ENCODE measurements at places on chromosomes 3 and 15.

DNA sequence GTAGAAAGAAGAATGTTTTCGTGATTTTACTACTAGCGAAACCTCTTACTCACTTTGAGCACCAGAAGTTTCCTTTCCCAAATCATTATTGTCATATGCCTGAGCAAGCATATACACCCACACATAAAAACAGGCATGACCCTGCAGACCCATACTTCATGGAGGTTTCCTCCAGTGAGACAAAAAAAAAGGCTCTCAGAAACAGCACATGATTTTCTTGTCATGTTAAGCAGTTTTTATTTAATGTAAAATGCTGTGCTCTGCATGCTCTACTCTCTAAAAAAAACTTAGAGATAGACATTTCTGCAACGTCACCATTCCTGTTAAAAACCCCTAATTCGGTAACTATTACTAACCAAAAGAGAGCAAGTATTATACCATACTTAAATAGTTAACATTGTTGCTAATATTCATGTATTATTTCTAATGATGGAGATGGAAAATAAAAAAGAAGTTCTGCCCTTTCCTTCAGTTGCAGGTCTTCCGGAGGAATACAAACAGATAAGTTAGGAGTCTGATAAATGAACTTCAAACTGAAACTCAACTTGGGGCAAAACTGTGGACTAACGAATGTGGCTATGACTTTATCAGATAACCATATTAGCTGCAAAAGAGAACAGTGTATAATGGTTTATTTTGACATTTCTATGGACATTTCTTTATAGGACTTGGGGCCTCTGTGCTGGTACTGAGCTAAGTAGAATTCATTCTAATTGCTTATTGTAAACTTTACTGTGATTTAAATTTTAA, 15.9 kb downstream of the CD200R1 start:
- no peak for DNase-seq

- DNase-seq, result peak; percentile 42
Observed at GRCh38 chr15:91068436-91068835, 31.6 kb upstream of the SV2B start.

DNA sequence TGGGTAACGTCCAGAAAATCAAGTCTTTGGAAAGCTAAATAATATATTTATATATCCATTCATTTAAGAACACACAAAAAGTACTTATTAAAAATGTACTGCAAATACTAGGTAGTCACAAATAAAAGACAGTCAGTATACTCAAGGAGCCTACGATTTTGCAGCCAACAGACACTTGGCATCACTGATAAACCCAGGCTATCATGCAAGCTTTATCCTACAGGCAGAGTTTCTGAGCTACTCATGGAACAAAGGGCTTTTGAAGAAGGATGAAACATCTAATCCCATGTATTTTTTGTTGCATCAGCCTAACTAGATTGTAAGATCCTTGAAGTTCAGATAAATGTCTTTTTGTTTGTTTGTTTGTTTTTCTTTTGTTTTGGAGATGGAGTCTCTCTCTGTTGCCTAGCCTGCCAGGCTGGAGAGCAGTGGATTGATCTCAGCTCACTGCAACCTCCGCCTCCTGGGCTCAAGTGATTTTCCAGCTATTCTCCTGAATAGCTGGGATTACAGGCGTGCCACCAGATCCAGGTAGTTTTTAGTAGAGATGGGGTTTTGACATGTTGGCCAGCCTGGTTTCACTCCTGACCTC, 319.4 kb upstream of the MDFIC2 start:
- DNase-seq, result no peak

GRCh38 chr15:72318408-72318942, 1.5 kb downstream of the CELF6 start:
- no peak for DNase-seq

DNA sequence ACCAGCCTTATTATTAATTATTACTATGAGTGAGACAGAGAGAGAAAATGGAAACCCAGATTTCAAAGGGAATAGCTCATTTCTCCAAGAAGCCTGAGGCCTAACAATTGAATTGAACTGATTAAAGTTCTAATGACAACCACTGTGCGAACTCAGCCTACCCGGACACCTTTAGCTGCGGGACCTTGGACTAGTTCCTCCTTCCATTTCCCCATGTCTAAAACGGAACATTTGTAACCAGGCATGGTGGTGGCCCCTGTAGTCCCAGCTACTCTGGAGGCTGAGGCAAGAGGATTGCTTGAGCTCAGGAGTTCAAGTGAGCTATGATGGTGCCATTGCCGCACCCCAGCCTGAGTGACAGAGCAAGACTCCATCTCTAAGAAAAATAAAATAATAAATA, 16.4 kb upstream of the RTP2 start:
- no peak for DNase-seq

- no peak for DNase-seq
Observed at GRCh38 chr3:21484828-21485144, 266.2 kb downstream of the ZNF385D start.

GRCh38 chr15:60116456-60117089, 112.5 kb downstream of the FOXB1 start:
- no peak for DNase-seq

- no peak for DNase-seq
Observed at GRCh38 chr3:112755845-112756613, 90.6 kb downstream of the CD200R1L start.

GRCh38 chr3:160641665-160642309, 35.2 kb upstream of the ARL14 start:
- peak; percentile 56 for DNase-seq

- DNase-seq, result no peak
Observed at GRCh38 chr15:92901995-92902394, 1.9 kb downstream of the CHD2 start.

DNA sequence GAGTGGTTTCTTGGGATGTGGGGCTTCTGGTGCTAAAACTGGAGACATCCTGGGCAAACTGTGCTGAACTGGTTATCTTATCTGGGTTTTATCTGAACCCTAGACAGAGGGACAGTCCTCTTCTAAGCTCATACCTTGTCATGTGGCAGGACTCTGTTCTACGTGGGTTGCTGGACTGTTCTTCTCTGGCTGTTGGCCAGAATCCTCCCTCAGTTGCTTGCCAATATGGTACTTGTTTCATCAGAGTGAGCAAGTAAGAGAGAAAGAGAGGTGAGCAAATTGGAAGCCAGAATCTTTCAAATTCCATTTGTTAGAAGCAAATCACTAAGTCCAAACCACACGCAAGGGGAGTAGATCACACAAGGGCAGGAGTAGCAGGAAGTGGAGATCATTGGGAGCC, 291.5 kb upstream of the TBL1XR1 start:
- DNase-seq, result no peak
